ENCODE measurements at places on chromosomes 11 and 22. TPM values are rescaled to one million over a fixed set of nuclear protein-coding genes. Genes with fewer than 3 reads are reported as not detected.

The DYNC2H1 gene
- total RNA-seq, result 2.1 TPM

GRCh38 chr22:20751185-20751851 is 22.6 kb upstream of the SERPIND1 start:
- H3K4me1 ChIP-seq, result no peaks in the 10 kb centered on the region
- peaks cover 3% of the 10 kb centered on the region for H3K36me3 ChIP-seq
- H3K27me3 ChIP-seq, result no peaks in the 10 kb centered on the region

GRCh38 chr11:33635161-33635560 is 65.5 kb downstream of the C11orf91 start:
- DNase-seq, result no peak
- no peak overlapping the region for H3K27ac ChIP-seq
- H3K36me3 ChIP-seq, result no peaks in the 10 kb centered on the region
- H3K4me3 ChIP-seq, result no peak overlapping the region
- H3K27me3 ChIP-seq, result no peaks in the 10 kb centered on the region

The TPBGL gene
- 0.15 TPM for total RNA-seq
